ENCODE measurements at places on chromosomes 3 and 15.

DNA sequence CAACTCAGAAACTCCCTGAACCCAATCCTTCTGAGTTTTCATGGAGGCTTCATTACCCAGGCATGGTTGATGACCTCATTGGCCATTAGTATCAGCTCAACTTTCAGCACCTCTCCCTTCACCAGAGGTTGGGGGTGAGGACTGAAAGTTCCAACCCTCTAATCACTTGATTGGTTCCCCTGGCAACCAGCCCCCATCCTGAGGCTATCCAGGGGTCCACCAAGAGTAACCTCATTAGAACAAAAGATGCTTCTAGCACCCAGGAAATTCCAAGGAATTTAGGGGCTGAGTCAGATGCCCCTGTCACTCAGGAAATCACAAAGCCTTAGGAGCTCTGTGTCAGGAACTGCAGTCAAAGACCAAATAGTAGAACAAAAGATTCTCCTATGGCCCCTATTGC, 43.8 kb downstream of the ADAMTSL3 start:
- no peak for DNase-seq

- DNase-seq: no peak
Observed at GRCh38 chr3:36257158-36257852, 123.0 kb upstream of the STAC start.

DNA sequence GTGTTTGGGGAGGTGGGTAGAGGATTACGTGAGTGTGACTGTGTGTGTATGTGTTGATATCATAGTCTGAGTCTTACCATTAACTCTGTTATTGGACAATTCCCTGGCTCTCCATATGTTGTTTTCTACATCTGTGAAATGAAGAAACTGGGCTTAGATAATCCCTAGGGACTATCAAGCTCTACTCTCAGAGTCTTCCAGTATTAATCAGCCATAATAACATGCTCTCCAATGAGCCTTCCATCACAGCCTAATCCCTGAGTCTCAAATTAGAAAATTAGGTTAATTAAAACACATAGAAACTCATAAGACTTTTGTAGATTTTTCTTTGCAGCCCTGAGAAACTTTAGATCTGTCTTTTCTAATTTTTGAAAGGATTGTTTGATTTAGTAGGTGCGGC, 404.2 kb upstream of the RARB start:
- DNase-seq: no peak

GRCh38 chr15:69116391-69116790, 44.0 kb upstream of the GLCE start:
- DNase-seq: no peak

GRCh38 chr15:56460071-56460470, 4.9 kb downstream of the MNS1 start:
- DNase-seq: no peak

DNA sequence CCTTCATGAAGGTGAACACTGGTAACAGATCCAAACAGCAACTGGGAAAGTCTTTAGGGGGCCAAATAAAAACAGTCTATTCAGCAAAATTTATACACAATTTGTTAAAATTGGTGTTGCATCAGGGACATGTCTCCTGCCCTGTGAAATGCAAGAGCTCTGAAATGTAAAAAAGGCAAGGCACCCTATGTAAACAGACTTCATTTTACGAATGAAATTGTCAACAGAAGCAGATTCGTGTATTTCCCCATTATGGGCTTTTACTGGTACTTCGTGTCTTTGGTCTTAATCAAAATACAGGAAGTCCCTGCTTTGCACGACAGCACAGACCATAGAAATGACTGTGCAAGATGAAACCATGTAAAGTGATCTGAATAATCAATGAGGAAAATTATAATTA, 127.3 kb upstream of the THBS1 start:
- no peak for DNase-seq
